ENCODE measurements at places on chromosomes 11 and 22. TPM values are rescaled to one million over a fixed set of nuclear protein-coding genes. Genes with fewer than 3 reads are reported as not detected.

DNA sequence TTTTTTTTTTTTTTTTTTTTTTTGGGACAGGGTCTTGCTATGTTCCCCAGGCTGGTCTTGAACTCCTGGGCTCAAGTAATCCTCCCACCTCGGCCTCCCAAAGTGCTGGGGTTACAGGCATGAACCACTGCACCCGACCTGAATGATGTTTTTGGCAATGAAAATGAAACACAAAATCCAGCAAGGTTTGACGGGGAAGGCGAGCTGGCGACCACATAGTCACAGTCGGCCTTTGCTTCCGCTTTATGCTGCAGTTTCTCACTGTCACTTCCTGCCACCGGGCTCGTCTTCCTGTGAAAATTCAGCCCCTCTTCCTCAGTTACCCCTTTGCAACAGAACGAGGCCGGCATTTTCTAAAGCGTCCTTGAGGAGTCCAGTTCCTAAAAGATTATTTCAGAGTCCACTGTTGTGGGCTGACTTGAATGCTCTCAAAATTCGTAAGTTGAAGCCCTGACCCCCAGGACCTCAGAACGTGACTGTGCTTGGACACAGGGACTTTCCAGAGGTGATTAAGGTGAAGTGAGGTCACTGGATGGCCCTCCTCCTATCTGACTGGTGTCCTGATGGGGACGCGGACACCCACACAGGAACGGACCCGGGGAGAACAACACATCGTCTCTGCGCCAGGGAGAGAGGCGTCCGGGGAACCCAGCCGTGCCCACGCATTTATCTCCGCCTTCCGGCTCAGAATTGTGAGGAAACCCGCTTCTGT lies 2.9 kb upstream of the BID start:
- DNase-seq = peak; percentile 75
- peak overlapping the region; percentile 86 for H3K27ac ChIP-seq
- H3K4me3 ChIP-seq = peak overlapping the region; percentile 45
- H3K4me1 ChIP-seq = peaks cover 45% of the 10 kb centered on the region

DNA sequence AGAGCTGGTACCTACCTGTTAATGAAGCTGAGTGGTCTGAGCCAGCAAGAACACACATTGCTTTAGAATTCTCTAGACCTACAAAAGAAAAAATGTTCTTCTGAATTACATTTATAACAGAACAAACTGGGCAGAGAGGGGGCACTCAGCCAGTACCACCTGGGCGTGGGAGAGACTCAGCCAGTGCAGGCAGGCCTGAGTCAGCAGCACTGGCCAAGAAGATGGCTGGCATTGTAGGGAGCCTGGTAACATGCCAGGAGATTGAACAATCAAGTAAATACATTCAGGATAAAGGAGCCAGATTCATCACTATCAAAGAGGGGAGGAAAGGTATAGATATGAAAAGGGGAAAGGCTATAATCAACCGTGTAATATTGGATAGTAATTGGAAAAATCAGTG lies 19.9 kb downstream of the SERGEF start:
- no peak for DNase-seq
- H3K4me3 ChIP-seq = no peak overlapping the region

DNA sequence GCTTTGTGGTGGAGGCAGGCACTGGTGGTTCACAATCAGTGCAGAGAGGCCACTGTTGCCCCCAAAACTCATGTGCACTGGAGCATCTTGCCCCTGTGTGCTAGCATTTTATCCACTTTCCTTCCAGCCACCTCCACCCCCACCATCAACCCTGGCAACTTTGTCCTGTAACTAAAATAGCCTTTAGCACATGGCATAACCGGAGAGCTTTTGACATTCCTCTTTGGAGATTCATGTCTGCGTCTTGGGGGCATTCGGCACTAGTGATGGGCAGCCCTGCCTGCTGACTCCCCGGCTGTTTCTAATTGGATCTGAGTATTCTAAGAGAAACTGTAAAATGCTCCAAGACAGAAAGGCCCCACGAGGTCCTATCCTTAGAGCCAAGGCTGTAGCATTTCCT lies 15.8 kb downstream of the SHISA8 start:
- no peak overlapping the region for H3K4me3 ChIP-seq
- DNase-seq = no peak
- H3K27me3 ChIP-seq = no peaks in the 10 kb centered on the region
- no peak overlapping the region for H3K27ac ChIP-seq
- peaks cover 96% of the 10 kb centered on the region for H3K36me3 ChIP-seq

- peaks cover 8% of the 10 kb centered on the region for H3K4me1 ChIP-seq
- no peaks in the 10 kb centered on the region for H3K36me3 ChIP-seq
- no peak overlapping the region for H3K27ac ChIP-seq
- H3K4me3 ChIP-seq = no peak overlapping the region
These were observed 36.2 kb upstream of the CLMP start for GRCh38 chr11:123231256-123231655.

DNA sequence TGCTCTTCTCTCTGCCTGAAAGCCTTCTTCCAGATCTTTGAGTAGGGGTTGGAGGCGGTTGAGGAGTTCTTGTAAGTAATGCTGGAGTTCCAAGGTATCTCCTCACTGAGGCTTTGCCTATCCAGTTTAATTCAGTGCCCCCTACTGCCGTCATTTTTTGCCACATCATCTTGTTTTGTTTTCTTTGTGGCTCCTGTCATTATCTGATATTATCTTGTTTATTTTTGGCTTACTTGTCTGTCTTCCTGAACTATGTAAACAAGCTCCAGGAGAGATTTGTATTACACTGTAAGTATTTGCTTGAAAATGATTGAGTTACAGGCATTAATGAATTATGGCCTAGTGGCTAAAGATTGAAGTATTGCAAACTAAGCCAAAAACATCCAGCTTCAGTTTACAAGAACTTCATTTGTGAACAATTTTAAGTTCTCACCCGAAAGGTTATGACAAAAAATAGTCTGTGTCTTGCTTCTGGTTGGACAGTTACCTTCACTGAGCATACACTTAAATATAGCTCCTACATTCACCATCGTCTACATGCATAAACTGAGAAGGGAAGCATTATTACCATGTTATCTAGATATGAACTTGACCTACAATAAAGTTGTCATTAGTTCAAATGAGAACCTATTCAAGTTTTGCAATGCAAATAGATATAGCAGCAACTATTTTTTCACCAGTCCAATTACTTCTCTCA lies 154.8 kb downstream of the ARHGAP42 start:
- no peaks in the 10 kb centered on the region for H3K4me1 ChIP-seq
- H3K27me3 ChIP-seq = no peaks in the 10 kb centered on the region
- no peaks in the 10 kb centered on the region for H3K36me3 ChIP-seq
- no peak overlapping the region for H3K4me3 ChIP-seq
- no peak overlapping the region for H3K27ac ChIP-seq

The GLB1L3 gene
- 0.27 TPM for total RNA-seq

All from lower lobe of right lung (tissue), 2 donors.